Thyroid gland (tissue), 4 donors: ENCODE measurements at places on chromosomes 7 and 10. TPM values are rescaled to one million over a fixed set of nuclear protein-coding genes. Genes with fewer than 3 reads are reported as not detected.
A peak's percentile ranks its signal among the peaks of the same experiment; 100 is the strongest.

The CYP3A4 gene
- total RNA-seq = not detected

DNA sequence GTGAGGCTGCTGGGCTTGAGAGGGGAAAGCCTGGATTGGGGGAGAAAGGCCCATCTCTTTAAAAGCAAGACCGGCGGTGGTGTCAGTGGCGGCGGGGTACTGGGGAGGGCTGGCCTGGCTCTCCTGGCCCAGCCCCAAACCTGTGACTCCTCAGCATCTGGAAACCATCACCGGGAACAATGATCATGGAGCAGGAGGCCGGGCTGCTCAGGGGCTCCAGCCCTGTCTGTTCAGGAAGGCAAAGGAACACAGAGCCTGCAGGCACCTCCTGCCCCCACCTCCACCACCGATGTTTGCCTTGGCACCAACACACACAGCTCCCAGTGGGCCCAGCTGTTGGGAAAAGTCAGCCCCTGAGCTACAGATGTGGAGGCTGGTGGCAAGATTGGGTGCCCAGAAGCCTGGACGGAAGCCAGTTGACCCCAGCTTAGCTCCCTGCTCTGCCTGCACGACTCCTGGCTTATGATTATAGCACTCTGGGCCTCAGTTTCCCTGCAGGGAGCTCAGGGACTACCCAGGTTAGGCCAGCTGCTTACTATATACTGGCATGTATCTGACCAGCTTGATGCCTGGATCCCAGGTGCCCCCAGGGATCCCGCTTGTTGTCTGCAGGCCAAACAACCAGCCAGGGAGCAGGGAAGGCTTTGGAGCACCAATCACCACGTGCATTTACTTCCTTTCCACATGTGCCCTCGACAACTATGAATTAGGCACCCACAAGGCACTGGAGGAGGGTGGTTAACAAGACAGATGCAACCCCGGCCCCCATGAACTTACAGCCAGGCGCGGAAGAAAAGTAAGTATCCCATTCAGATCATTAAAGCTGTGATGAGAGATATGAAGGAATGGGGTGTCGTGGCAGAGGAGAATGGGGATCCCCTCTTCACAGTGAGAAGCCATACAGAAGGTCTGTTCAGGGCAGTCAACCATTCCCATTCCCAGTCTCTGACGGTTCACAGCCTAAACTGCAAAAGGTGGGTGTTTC, 37.3 kb downstream of the ZCCHC24 start:
- H3K4me3 ChIP-seq = no peak overlapping the region
- DNase-seq = no peak

- peaks cover 12% of the 10 kb centered on the region for H3K4me1 ChIP-seq
- peak overlapping the region; percentile 58 for H3K27ac ChIP-seq
- H3K4me3 ChIP-seq = no peak overlapping the region
- peak; percentile 89 for DNase-seq
- no peaks in the 10 kb centered on the region for H3K27me3 ChIP-seq
Observed at GRCh38 chr10:69948261-69948660, 104.4 kb upstream of the MACROH2A2 start.

The CDK1 gene
- 1.8 TPM for total RNA-seq

The TBXAS1 gene
- total RNA-seq = 5.1 TPM

DNA sequence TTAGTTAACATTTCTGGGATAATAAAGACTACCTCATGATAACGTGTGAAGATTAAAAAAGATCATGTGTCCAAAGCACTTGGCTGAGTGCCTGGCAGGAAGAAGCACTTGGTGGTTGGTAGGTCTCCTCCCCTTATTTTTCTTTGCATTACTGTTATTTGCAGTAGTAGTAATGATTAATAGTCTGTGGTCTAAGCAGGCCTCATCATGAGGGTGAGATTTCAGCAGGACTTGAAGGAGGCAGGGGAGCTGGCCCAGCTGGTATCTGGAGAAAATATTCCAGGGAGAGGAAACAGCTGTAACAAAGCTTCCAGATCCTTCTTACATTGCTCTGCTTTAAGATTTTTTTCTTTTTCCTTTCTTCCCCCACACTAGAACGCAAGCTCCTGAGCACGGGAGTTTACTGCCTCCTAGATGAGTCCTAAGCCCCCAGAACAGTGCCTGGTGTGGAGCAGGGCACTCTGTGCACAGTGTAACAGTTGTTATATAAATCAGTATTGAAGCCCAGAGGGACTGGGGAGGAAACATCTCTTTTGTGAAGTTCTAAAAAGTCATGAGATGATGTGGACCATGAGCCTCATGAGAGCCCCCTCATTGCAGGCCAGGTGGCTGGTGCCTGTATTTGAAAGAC, 31.1 kb upstream of the RHEB start:
- no peaks in the 10 kb centered on the region for H3K27me3 ChIP-seq
- no peak overlapping the region for H3K4me3 ChIP-seq
- H3K4me1 ChIP-seq = peaks cover 27% of the 10 kb centered on the region
- H3K36me3 ChIP-seq = no peaks in the 10 kb centered on the region
- no peak for DNase-seq

- DNase-seq = peak; percentile 49
- no peak overlapping the region for H3K4me3 ChIP-seq
- no peaks in the 10 kb centered on the region for H3K27me3 ChIP-seq
- peaks cover 7% of the 10 kb centered on the region for H3K4me1 ChIP-seq
Observed at GRCh38 chr10:86630079-86630478, 24.3 kb upstream of the OPN4 start.

The SNCG gene
- total RNA-seq = 40.2 TPM

The CYP26C1 gene
- 0.22 TPM for total RNA-seq
